ENCODE measurements at places on chromosomes 7 and 10.

GRCh38 chr10:58050575-58050974 lies 217.1 kb downstream of the IPMK start:
- DNase-seq = no peak

DNA sequence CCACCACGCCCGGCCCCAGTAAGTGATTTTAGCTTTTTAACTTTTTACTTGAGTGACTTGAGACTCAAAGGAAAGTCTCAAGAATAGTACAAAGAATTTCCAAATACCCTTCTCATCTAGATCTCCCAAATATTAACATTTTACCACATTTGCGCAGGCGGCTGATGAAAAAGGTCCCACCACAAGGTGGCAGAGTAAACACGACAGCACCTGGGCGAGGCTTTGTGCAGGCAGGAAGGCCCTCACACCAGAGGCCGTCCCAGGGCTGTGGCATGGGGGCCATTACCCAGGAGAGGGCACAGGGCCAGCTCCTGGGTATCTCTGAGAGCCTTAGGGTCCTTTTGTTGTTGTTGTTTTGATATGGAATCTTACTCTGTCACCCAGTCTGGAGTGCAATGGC lies 50.0 kb upstream of the WIPI2 start:
- DNase-seq = no peak

GRCh38 chr7:71868797-71869196 lies 543.3 kb downstream of the CALN1 start:
- DNase-seq = peak; percentile 55

- peak; percentile 80 for DNase-seq
These were observed at the start of gene AKAP9 for GRCh38 chr7:91940572-91941341. AKAP9 (plus strand) TSS chr7:91940862; CDS start chr7:91941100, 238 bp downstream.

DNA sequence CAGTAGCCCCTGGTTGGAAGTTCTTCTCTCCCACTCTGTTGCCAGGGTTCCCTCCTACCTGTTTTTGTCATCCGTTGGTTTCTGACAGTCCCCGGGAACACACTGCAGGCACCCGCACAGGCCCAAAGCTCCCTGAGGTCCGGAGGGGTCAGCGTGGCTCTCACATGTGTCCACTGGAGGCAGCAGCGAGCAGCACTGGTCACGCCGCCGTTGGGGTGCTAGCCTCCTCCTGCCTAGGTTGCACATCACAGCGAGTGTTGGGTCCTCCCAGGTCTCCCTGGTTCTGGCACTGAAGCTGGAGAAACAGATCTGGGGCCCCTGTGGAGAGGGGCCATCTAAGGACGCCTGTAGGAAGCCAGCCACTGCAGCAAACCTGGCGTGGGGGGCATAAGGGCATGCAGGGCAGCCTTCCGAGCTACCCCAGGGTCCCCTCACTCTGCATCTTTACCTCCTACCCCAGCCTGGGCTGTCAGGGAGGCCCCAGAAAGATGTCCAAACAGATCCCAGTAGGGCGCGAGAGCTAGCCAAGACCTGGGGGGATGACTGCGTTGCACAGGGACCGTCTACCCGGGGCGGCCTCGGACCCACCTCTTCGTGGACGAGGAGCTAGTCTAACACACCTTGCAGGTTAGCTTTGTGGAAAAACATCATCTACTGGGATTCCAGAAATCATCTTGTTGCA lies 28.9 kb downstream of the LRRC27 start:
- DNase-seq = peak; percentile 45

GRCh38 chr7:129122751-129123509 lies 21.6 kb upstream of the TSPAN33 start:
- DNase-seq = no peak

DNA sequence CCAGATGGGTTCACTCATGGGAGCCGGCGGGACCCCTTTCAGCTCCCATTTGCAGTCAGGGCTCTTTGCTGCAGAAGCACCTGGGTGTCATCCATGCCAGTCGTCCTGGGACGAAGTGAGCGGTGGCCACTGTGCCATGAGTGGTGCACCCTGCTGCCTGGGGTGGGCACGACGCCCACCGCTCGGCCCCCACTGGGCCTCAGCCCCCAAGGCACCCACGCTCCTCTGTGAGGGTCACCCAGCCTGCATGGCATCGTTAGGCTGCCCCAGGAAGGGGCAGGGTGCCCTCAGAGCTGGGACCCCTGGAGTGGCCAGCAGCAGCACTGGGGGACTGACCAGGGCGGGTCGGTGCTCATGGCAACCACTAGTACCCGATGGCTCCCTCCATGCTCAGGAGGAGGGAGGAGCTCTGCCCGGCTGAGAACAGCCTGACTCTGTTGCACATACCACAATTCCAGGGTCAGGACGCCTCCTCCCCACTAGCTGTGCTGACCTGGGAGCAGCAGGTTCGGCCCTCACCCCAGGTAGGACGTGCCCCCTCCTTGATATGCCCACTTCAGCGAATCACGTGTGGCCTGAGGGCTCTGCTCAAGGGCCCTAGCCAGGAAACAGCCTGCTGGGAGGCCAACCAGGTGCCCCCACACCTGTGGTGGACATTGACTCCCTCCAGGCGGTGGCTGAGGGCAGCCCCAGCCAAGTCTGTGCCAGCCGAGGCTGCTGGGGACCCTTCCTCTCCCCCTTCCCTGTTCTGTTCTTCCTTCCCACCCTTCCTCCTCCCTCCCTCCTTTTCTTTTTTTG lies 28.5 kb upstream of the CFAP46 start:
- DNase-seq = no peak

DNA sequence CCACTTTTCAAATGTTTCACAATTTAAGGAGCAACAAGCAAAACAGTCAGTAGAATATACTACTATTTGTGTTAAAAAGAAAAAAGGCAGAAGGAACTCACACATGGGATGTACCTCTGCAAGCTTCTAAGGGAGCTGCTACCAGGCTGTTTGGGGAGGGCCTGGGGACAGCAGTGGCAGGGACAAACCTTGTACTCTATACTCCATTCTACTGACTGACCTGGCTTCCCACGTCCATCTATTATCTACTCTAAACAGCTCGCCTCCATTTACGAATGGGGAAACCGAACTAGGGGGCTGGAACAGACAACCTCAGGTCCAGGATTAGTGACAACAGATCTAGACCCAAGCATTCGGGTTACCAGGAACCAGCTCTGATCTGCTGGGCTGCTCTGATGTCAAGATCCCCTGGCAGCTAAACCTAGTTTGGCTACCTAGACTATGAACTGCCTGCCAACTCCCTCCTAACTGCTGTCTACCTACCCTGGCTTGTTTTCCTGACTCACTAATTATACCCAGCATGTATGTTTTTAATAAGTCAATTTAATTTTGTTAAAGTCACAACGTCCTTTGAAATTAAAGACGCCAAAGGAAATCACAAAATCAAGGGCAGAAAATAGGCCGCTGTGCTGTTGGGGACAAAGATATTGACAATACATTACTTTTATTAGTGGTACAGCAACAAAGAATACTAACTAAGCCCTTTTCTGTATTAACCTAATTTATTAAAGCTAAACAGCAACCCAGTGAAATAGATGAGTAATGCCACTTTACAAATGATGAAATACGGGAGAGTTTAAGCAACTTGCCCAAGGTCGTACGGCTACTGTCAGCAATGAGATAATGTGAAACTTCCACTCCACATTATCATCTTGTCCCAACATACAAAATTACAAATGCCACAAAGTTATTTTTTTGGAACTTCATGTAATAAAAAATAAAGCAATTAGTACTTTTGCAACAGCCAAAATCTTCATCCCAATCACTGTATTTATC lies 5.3 kb downstream of the PSAP start:
- DNase-seq = no peak

- no peak for DNase-seq
These were observed 164.3 kb downstream of the CELF2 start for GRCh38 chr10:11181978-11182377.

DNA sequence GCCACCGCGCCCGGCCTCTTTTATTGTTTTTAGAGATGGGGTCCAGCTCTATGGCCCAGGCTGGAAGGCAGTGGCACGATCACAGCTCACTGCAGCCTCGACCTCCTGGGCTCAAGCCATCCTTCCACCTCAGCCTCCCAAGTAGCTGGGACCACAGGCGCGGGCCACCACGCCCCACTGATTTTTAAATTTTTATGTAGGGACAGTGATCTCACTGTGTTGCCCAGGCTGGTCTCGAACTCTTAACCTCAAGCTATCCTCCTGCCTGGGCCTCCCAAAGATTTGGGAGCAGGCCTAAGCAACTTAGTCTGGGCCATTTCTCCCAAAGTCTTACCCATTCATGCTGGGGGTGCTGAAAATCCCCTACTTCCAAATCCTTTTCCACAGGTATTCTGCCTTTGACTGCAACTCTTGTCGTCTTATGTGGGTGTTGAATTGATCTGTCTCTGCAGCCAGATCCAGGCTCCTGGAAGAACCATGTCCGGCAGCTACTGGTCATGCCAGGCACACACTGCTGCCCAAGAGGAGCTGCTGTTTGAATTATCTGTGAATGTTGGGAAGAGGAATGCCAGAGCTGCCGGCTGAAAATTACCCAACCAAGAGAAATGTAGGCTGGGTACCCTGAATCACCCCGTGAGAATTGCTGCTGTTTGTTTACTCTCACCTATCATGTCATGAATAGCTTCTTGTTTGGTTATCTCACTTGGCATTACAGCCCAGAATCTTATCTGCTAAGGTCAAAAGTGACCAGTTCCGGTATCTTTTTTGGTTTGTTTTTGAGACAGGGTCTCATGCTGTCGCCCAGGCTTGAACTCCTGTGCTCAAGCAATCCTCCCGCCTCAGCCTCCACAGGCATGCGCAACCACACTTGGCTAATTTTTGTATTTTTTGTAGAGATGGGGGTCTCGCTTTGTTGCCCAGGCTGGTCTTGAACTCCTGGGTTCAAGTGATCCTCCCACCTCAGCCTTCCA lies 1.1 kb downstream of the ZDHHC4 start:
- no peak for DNase-seq

GRCh38 chr7:105685161-105685560 lies 103.9 kb upstream of the EFCAB10 start:
- DNase-seq = no peak

GRCh38 chr10:45470098-45471012 lies 96.3 kb downstream of the ALOX5 start:
- peak; percentile 50 for DNase-seq

DNA sequence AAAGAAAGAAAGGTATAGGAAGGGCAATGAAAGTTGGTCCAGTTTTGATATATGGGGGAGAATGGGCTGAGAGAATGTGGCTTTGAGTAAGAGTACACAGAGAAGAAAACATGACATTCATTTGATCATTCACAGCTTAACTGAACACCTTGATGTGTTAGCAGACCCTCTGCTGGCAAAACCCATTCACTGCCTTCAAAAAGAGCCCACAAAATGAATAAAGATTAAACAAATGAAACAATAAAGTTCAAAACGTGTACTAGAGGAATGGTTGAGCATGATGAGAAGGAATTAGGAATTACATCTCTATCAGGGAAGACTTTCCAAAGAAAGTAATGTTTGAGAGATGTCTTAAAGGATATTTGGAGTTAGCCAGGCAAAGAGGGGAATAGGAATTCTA lies 2.1 kb downstream of the WEE2 start:
- no peak for DNase-seq

Measured in AG08396 (cell line).